ENCODE measurements at places on chromosomes 7 and 10.
A peak's percentile ranks its signal among the peaks of the same experiment; 100 is the strongest.

- no peak for DNase-seq
Observed at GRCh38 chr7:97819161-97819560, 53.0 kb downstream of the ASNS start.

GRCh38 chr10:44340557-44340956, 44.3 kb downstream of the CXCL12 start:
- DNase-seq: no peak

- DNase-seq: peak; percentile 4
Observed at GRCh38 chr7:93310346-93310745, 78.2 kb downstream of the VPS50 start.

GRCh38 chr10:119101366-119102098, 2.4 kb upstream of the DENND10 start:
- DNase-seq: no peak

DNA sequence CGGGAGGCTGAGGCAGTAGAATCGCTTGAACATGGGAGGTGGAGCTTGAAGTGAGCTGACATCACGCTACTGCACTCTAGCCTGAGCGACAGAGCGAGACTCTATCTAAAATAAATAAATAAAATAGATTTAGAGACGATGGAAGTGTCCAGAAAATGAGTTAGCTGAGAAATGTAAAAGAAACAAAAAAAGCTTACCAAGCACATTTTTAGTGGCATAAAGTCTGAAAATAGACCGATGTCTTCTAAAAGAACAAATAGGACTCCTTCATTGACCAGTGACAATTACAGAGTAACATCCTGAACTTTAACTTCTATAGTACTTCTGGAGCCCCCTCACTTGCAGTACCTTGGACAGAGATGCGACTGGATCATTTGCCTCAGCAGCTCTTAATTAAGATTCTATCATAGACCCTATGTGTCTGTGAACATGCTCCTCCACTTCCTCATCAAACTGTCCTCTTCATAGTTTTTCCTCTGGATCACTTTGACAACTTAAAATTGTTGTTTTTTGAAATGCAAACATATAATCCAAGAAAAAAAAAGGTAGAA, 25.2 kb upstream of the SRPK2 start:
- no peak for DNase-seq

- DNase-seq: no peak
Observed at GRCh38 chr10:84587789-84588188, 259.4 kb downstream of the CCSER2 start.

- DNase-seq: peak; percentile 75
Observed at GRCh38 chr10:74244097-74244685, 93.2 kb downstream of the ADK start.

GRCh38 chr10:21531164-21531563, 2.9 kb upstream of the MLLT10 start:
- DNase-seq: no peak

DNA sequence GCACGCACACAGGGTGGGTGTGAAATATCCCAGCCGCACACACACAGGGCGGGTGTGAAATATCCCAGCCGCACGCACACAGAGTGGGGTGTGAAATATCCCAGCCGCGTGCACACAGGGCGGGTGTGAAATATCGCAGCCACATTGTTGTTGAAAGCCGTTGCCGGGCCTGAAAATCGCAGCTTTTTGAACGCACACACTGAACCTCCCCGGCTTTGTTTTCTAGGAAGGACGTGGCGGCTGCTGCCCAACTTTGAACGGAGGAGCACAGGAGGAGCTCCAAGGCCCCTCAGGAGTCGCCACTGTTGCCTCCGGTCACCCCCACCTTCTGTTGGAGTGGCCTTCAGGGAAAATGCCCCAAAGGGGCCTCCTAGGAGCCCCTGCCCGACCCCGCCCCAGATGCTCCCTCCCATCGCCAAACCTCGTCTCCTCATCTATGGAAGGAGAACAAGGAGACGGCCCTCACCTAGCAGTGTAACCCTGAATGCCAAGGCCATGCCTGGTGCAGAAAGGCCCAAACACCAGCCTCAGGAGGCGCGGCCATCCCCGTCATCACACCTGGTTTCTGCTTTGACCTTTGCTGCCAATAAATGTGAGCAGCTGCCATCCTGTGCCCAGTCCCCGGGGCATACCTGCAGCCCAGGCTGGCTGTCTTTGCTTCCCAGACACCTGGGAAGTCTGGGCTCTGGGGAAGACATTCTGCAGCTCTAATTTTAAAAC, 318.6 kb downstream of the PTPRN2 start:
- DNase-seq: no peak

DNA sequence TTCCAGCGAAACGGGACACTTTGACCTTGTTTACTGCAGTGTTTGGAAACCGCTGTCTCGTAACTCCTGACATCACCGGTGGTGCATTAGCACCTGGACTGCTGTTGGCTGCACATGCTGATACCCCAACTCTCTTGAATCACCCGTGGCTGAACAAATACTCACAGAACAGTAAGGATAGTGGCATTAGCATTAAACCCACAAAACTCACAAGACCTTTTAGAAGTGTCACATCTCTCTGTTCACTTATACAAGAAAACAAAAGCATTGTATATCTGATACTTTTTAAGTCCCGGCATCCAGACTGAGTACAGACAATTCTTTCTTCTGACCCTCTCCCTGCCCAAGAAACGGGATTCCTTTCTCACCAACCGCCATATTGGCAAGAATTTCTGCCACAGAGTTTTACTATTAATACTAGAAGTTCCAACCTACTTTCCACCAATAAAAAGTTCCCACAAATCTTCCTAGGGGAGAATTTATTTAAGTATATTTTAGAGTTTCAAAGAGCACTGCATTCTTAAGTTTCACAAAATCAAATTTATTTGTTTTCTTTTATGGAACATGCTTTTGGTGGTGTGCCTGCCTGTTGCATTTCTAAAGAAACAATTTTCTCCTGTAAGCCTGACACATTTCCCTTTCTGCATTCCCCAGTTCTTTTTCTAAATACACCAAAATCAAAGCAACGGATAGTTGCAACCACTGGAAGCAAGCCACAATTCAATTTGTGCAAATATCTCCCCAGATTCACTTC, 208.4 kb upstream of the KLF14 start:
- peak; percentile 31 for DNase-seq

DNA sequence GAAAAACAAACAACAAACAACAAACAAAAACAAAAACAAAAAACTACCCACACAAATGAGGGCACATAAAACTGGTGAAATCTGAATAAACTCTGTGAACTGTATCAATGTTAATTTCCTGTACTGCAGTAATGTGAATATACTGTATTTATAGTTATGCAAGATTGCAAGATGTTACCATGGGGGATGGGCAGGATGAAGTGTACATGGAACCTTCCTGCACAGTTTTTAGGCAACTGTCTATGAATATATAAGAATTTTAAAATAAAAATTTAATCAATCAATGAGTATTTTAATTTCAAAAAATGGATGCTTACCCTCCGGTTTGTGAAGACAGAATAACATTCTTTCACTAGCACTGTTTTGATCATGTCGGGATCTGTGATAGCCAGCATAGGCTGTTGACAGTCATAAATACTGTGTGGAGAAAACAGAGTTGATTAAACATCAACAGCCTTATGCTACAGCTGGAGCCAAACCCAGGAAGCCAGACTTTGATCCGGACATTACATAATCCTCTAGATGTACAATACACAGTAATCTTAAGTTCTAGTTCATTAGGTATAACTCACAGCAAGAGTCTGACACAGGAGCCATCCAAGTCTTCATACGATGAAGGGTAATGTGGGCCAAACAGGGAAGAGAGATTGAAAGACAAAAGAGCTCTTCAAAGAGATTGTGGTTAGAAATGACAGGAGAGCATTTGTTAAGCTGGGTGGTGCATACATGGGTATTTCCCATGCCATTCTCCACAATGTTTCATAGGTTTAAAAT, 14.8 kb downstream of the CYP3A7 start:
- DNase-seq: no peak

- no peak for DNase-seq
Observed at GRCh38 chr10:96271016-96271815, at the start of gene BLNK. TSS of gene BLNK (minus strand) at chr10:96271569. CDS start at chr10:96271398, 171 bp downstream.

- DNase-seq: peak; percentile 59
Observed at GRCh38 chr7:151782598-151783448, 94.1 kb downstream of the PRKAG2 start.
